Activated B cell treated with CpG ODN at 0.5 μM for 24 hours (primary cell): ENCODE measurements at places on chromosomes 13 and 19.

GRCh38 chr13:20969182-20969581, 66.6 kb upstream of the XPO4 start:
- no peak for DNase-seq

- no peak for DNase-seq
Measured at GRCh38 chr19:14516746-14517438, 1.3 kb downstream of the DNAJB1 start.

DNA sequence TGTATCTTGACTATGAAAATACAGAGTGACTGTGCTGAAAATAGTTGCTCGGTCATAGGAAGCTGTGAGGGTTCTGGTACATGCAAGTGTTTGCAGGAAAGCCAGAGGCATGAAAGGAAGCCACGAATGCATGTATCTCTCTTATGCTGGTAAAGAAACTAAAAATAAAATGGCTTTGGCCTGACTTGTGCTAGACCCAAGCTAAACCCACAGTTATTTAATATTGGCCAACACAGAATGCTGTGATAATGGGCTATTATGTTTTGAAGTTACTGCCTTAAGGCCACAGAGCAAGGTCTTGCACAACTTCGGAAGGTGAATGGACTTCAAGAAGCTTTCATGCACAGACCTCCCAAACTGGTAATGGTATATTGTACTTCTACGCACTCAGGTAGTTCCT, 518.2 kb upstream of the HTR2A start:
- no peak for DNase-seq

DNA sequence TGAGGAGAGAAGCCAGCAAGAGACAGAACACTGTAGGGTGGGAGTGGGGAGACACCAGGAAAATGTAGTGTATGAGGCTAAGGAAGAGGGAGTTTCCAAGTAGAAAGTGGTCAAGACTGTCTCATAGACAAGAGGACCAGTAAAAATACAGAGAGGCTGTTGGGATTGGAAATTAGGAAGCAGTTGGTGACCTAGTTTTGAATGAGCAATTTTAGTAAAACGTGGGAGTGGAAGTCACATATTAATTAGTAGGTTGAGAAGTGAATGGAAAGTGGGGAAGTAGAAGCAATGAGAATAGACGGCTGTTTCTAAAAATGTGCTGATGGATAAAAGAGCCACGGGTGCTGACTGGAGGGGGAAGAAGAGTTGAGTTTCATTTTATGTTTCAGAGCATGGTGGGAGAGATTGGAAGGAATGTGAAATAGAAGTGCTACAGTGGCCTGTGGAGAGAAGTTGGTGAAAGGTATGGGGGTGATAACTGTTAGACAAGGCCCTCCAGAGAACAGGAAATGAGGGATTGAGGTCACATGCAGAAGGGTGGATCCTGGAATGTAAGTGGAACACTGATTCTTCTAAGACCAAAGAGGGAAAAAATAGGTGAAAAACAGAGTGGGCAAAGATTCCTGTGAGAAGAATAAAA, 247.3 kb downstream of the MTUS2 start:
- DNase-seq: no peak

GRCh38 chr19:5186293-5187050, 154.1 kb downstream of the PTPRS start:
- no peak for DNase-seq

- DNase-seq: no peak
Measured at GRCh38 chr13:51728972-51729371, 75.0 kb downstream of the DHRS12 start.

GRCh38 chr13:72397265-72397664, 330.2 kb downstream of the MZT1 start:
- no peak for DNase-seq

DNA sequence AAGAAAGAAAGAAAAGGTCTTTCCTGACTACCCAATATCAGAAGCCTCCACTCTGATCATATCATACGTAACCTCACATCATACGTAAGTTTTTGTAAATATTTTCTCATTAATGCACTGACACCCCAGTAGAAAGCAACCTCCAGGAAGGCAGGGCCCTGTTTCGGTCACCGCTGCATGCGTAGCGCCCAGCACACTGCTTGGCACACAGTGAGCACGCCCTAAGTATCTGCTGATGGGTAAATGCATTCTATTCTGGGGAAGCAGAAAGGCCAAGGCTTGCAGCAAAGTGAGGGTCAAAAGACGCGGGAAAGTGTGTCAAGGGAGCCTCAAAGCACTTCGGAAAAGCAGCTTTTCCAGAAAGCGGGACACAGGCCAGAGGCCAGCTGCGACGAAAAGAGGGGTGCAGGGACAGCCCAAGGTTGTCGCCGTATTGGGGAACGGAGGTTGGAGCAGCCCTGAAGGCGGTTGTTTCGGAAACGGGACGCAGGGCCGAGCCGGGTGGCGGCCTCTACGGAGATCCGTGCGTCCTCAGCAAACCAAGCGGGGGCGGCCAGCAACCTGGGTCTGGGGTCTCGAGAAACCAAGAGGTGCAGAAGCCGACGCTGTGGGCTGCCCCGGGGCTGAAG, 463 bp downstream of the SUGP1 start:
- no peak for DNase-seq

- DNase-seq: no peak
Measured at GRCh38 chr19:40928850-40929249, 46.8 kb upstream of the CYP2A7 start.

- DNase-seq: no peak
Measured at GRCh38 chr13:80973721-80974120, 632.8 kb upstream of the SPRY2 start.

GRCh38 chr19:43743059-43743458, 11.7 kb downstream of the SMG9 start:
- no peak for DNase-seq

GRCh38 chr19:46629546-46630025, 4.7 kb upstream of the PTGIR start:
- DNase-seq: no peak

DNA sequence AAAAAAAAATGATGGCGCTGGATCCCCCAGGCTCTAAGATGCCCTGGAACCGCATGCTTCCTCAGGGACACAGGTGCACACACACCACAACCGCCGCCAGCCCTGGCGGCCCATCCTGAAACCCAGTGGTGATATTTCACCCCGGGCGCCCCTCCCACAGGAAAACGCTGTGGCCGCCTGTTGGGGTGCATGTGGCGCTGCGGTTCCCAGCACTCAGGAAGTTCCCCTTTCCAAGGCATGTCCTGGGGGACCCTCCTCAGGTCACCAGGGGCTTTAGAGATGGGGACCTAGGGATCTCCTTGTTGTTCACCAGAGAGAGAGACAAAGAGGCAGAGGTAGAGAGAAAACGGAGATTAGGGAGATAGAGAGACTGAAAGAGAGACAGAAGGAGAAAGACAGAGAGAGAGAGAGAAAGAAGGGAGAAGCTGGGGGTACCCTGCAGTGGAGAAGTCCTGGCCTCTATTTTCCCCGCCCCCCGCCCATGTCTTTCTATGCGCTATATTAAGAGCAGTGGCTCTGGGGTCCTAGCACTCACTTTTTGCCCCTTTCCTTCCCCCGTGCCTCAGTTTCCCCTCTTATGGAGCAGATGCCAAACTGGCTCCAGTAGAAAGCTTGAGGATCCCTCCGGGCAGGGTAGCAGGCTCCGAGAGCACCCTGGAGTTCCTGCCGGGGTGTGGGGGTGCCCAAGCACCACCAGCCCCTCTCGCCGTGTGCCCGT, 2.3 kb downstream of the ADGRE2 start:
- no peak for DNase-seq

DNA sequence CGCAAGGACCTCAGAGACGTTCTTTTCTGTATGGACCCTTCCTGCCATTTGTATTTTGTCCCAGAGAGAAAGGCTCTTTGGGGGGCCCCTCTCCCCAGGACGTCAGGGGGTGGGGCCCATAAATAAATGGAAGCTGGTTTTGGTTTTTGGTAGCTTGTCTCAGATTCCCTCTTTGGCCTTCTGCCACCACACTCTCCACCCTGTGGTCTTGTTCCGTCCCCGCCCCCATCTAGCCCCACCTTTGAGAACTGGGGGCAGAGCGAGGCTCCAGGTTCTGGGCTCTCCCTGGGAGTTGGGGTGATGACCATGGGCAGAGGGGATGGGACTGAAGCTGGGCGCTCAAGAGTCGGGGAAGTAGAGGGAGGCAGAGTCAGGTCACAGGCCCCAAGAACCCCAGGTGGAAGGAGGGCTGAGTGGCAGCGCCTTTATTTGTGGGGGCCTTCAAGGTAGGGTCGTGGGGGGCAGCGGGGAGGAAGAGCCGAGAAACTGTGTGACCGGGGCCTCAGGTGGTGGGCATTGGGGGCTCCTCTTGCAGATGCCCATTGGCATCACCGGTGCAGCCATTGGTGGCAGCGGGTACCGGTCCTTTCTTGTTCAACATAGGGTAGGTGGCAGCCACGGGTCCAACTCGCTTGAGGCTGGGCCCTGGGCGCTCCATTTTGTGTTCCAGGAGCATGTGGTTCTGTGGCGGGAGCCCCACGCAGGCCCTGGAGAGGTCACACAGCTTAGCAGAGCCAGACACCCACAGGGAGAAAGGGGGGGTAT, 3.3 kb downstream of the ISYNA1 start:
- DNase-seq: no peak

DNA sequence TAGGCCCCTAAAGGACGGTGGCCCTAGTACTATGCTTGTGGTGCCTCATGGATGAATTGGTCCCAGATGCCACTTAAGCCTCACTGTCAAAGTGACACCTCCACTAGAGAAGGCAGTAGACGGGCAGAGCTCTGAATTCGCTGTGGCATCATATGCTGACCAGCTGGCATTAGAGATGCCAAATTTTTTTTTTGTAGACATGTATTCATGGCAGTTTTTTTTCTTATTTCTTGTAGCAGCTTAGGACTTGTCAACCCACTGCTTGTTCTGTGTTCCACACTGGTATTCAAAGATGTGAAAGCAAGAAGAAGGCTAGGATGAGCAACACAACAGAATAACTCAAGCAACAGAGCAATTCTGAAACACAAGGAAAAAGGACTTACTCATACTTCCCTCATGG, 212.5 kb downstream of the DLEU7 start:
- DNase-seq: no peak

DNA sequence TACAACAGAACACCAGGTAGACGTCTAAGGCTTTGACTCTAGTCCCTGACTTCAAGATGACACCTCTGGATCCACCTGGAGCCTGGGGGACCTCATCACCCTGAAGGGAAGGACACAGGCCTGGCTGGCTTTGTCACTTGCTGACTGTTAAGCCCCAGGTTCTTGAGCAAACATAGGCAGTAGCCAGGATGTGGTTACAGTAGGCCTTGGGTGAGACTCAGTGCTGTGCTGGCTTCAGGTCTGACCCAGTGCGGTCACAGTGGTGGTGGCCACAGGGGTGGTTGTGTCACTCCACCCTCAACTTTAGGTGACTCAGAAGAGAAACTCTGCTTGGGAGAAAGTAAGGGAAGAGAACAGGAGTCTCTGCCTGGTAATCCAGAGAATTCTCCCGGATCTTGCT, 497.8 kb downstream of the UQCRFS1 start:
- no peak for DNase-seq

GRCh38 chr19:36152019-36152351, 262 bp downstream of the COX7A1 start:
- DNase-seq: no peak

DNA sequence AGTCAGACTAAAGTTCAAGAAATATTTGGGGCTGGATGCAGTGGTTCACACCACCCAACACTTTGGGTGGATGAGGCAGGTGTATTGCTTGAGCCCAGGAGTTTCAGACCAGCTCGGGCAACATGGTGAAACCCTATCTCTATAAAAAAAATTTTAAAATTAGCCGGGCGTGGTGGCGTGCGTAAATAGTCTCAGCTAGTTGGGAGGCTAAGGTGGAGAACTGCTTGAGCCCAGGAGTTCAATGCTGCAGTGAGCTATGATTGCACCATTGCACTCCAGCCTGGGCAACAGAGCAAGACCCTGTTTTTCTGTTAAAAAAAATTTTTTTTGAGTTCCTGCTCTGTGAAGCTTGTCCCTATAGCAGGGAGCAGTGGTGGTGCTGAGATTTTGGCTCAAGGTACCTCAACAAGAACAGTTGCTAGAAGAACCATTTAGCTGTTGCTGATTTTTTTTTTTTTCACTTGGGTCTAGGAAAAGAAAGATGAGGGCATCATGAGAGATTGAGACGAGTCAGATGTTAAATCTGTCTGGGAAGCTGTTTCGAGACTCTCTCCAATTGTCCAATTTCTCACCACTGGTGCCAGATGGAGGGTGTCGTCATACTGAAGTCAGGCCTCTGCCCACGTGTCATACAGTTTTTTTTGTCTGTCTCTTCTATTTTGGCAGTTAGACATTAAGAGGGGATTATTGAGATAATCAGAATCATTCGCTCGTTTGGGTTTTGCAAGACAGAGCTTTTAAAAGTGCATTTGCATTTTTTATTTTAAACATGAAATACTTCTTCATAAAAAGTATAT, 3.7 kb downstream of the SLC25A42 start:
- DNase-seq: no peak

GRCh38 chr19:27672309-27673047, 1540.5 kb downstream of the UQCRFS1 start:
- no peak for DNase-seq

- no peak for DNase-seq
Measured at GRCh38 chr19:18388960-18389725, 3.2 kb downstream of the GDF15 start.

- DNase-seq: no peak
Measured at GRCh38 chr13:91168386-91168711, 179.1 kb upstream of the MIR17HG start.

DNA sequence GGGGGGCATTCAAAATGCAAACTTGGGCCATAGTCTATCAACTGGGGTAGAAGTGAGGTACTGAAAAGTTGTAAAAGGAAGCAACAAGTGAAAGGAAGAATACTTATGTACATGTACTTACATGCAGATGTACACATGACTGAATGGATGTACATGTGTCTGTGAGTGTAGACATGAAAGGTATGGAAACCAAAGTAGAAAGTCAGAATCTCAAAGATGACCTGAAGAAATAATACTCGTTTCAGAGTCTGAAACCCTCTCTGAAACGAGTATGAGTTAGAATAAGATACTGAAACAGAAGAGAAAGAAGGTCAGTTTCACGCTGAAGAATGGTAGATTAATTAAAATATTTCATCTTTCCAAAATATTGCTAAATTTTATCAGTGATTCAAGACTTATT, 13.9 kb downstream of the DZIP1 start:
- no peak for DNase-seq

DNA sequence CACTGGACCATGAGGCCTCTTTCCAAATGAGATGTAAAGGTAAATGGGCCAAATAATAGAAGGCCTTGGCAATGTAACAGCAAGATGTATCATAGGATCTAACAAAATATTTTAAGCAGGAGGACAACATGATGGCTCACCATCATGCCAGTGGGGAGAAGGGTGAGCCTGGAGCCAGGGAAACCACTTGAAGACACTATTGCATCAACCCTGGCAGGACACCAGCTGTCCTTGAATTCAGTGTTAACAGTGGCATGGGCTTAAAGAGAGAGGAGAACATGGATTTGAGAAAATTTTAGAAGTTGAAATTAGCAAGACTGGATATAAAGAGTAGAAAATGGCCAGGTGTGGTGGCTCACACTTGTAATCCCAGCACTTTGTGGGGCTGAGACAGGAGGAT, 6.7 kb upstream of the RCBTB2 start:
- no peak for DNase-seq

DNA sequence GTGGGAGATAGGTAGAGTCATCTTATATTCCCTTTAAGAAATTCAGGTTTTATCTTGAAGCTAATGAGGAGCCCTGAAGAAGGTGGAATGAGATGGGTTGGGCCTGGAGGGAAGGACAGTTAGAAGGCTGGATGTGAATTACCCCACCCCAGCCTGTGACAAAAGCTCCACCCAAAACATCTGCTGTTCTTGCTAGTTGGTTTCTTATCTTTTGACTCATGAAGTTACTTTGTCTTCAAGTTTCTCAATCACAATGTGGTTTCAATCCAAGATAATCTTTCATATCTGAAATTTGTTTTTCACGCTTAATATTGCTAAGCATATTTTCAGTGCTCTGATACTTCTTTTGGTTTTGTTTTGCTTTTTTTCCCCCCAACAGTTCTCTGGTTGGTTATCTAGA, 38.3 kb upstream of the HMGB1 start:
- DNase-seq: no peak
